ENCODE measurements at places on chromosomes 16 and 17.

- DNase-seq = peak; percentile 93
Observed at GRCh38 chr17:17151055-17151454, 55.1 kb downstream of the PLD6 start.

GRCh38 chr16:23523876-23524385 is 13.6 kb upstream of the GGA2 start:
- no peak for DNase-seq

DNA sequence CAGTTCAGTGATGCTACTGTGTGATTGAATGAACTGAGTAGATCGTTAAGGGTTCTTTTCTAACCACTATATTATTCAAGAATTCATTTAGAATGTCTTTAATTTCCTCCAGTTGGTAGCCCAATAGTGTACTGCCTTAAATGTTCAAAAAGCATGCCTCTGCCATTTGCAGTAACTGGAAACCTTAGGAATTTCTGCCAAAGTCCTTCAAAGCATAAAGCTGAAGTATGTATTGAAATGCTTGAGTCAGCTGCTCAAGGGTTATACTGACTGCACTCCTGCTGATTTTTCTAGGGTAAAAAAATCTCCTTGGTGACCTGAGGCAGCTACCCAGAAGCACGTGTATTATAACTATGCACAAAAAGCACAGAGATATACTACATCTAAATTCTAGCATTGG is 56.5 kb downstream of the SNTB2 start:
- DNase-seq = peak; percentile 57

DNA sequence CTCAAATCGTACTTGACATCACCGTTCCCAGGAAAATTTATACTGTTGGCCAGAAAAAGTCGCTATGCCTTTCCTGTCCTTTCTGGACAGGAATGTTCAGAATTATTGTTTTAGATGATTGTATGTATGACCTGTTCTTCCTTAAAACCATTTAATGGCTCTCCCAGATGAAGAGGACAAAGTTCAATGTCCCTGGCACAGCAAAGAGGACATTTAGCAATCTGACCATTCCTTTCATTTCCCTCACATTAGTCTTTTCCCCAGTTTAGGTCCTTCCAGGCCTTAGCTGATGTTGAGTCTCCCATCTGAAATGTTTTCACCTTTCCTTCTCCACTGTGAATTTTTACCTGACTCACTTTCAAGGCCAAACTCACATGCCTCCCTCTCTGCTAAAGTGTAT is 938.9 kb downstream of the CDH11 start:
- no peak for DNase-seq

- DNase-seq = no peak
Observed at GRCh38 chr17:74280093-74280513, 6.1 kb downstream of the DNAI2 start.

- no peak for DNase-seq
Observed at GRCh38 chr16:22383827-22384226, 9.4 kb upstream of the CDR2 start.

- no peak for DNase-seq
Observed at GRCh38 chr17:1182811-1183170, 3.0 kb upstream of the ABR start.

- peak; percentile 77 for DNase-seq
Observed at GRCh38 chr17:19447085-19447583, 36.1 kb downstream of the RNF112 start.

DNA sequence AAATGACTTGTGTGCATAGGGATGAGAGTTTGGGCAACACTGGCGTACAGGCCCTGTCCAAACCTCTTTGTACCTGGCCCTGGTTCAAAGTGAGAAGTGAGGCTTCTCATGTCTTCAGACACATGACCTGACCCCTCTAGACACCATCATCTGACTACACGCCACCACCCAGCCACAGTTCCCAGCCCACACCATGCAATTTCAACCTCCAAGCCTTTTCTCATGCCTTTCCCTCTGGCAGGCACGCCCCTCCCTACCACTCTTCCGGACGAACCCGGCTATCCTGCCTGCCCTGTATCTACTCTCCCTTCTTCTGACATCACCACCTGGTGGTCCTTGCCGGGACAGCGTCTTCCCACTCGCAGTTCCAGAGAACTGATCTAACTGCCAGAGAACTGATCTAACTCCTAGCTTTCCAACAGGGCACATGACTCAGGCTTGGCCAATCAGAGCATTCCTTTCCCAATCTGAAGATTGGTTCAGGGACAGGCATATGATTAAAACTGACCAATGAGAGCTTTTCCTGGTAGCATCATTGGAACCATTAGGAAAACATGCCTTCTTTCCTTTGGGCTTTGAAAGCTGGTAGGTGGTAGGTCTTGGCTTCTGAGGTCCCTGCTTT is 27.1 kb upstream of the IL21R start:
- DNase-seq = peak; percentile 72

- DNase-seq = peak; percentile 90
Observed at GRCh38 chr17:49016775-49017463, 19.7 kb downstream of the IGF2BP1 start.

DNA sequence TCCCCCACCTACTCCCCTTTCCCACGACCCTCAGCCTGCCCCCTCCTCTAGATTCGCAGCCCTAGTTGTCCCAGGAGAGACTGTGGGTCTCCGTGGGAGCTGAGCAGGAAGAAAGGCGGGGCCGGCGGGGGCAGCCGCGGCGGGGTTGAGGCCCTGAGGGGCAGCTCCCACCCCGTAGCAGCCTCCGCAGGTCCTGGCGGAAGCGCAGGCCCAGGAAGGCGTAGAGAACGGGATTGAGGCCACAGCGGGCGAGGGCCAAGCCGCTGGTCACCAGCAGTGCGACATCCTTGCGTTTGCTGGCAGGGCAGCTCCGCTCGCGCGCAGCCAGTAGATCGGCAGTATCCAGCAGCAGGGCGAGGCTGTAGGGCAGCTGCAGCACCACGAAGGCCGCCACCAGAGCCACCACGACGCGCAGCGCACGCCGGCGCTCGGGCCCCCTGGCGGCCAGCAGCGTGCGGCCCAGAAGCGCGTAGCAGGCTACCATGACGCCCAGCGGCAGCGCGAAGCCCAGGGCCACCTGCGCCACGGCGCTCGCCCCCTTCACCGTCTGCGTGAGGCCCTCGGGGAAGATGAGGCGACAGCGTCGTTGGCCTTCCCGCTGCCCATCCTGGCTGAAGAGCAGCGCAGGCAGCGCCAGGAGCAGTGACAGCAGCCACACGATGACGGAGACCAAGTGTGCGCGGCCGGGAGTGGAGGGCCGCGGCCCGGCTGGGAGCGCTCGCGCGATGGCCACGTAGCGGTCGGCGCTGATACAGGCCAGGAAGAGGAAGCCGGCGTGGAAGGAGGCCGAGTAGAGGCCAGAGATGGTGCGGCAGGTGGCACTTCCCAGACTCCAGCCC is 1.9 kb downstream of the CCR10 start:
- DNase-seq = peak; percentile 90

- no peak for DNase-seq
Observed at GRCh38 chr16:88022076-88023042, 71.1 kb downstream of the BANP start.

DNA sequence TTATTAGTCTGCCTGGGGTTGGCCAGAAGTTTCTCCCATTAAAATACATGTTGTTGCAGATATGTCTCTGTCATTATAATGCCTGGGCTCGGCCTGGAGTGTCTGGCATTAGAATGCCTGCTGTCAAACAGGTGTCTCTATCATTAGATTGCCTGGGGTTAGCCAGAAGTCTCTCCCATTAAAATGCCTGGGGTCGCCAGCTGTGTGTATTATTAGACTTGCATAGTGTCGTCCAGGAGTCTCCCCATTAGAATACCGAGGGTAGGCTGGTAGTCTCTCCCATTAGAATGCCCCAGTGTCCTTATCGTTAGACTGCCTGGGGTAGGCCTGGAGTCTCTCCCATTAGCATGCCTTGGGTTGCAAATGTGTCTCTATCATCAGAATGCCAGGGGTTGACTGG is 2270.8 kb downstream of the TP53TG3F start:
- no peak for DNase-seq

DNA sequence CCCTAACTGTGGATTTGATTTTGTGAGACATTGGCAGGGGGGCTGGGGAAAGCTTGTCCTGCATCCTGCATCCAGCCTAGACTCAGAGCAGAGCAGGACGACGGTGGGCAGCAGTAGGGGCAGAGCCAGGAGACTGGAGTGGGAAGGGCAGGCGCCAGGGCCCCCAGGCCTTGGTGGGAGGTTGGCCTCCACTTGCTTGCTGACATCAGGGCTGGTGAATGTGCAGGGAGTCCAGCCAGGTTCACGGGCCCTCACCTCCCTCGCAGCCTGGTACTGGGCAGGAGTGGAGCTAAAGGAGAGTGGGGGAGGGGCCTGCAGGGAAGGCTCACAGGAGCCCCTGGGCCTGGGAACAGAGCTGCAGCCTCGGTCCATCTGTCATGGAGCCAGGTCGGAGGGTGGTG is 2.2 kb upstream of the SMTNL2 start:
- DNase-seq = no peak

DNA sequence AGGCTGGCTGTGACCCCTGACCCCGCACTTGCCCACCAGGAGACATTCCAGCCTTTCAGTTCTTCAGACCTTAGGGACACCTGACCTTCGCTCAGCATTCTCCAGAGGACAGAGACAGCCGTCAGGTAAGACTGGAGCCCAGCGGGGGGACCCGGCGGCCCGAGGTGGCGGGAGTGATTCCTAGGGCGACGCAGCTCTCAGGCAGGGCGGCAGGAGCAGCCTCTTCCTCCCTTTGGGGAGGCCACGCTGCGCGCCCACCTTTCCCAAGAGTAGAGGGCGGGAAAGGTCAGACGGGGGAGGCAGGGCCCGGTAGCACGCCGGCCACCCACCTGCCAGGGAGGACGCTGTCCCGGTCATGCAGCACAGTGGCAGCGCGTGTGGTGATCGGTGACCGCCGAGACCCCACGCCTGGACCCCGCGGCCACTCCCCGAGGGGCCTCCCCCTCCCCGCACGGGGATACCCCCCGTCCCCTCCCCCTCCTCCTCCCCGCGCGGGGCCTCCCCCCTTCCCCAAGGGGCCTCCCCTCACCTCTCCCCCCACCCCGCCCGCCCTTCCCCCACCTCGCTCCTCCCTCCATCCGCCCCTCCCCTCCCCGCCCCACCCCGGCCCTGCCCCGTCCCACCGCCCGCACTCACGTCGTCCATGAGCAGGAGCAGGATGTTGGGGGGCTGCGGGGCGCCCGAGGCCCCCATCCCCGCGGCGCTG is 472 bp downstream of the GALNS start:
- DNase-seq = peak; percentile 24

GRCh38 chr17:48394821-48395220 is 35.2 kb downstream of the SKAP1 start:
- DNase-seq = no peak

- DNase-seq = peak; percentile 75
Observed at GRCh38 chr17:751269-752001, 629 bp downstream of the GEMIN4 start.

- no peak for DNase-seq
Observed at GRCh38 chr17:74130841-74131240, 72.6 kb upstream of the RPL38 start.

DNA sequence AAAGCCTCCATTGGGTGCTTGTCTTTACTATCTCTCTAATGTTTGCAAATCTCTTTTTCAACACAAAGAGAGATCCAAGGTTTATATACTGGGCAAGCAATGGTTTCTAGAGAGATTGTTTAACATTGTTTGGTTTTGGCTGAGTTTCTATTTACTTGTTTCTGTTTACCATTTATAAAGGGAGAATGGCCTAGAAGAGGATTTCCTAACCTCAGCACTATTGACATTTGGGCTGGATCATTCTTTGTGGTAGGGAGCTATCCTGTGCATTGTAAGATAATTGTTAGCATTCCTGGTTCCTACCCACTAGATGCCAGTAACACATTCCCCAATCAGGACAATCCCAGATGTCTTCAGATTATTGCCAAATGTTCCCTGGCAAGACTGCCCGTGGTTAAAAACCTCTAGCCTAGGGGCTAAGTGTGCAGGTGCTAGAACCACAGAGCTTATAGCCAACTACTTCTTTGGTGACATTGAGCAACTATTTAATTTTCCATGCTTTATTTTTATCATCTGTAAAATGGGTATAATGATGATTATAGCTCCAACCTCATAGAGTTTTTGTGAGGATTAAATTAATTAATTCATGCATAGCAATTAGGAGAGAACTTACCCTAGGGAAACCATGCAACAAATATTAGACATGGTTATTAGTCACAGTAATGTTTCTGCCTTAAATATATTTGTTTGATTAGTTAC is 413.9 kb upstream of the MAF start:
- no peak for DNase-seq

DNA sequence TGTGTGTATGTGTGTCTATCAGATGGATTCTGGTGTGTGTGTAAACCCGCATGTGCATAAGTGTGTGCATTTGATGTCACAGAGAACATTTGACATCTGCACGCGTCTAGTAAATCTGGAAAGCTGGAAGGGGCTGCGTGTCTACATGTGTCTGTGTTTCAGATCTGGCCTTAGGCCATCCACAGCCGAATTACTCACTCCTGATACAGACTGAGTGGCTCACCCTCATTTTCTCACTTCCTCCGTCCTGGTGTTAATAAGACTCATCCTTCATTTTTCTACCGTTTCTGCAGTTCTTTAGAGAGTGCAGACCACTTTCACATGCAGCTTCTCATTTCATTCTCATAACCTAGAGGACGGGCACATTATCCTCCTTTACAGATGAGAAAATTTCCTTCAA is 491.6 kb downstream of the CDH13 start:
- peak; percentile 86 for DNase-seq

DNA sequence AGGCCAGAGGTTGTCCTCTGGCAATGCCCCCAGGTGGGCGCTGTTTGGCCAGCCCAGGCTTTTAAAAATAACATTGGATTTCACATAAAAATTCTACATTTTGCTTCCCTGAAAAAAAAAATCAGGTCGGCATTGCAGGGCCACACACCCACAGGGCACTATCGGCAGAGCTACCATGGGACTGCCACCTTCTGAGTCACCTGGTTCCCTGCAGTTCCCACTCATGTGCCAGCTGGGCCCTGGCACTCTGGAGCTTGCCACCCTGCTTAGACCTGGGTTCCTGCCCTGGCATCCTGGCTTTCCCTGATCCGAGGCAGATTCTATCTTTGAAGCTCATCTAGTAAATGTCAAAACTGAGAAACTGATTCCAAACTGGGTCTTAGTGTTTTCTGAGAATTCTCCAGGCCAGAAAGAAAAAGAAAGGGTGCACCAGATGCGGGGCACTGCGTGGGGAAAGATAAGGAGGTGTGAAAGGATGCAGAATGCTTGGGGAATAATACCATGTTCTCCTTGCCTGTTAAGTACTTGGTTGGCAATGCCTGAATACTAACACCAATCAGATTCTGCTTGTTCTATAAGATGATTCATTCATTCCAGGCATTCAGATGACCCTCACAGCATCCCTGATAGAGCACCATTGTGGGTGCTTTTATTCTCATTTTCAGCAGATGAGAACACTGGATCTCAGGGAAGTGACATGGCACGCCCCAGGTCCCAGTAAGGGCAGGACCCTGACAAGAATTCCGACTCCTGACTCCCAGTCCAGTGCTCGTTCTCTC is 51.8 kb downstream of the RAI1 start:
- DNase-seq = peak; percentile 85

DNA sequence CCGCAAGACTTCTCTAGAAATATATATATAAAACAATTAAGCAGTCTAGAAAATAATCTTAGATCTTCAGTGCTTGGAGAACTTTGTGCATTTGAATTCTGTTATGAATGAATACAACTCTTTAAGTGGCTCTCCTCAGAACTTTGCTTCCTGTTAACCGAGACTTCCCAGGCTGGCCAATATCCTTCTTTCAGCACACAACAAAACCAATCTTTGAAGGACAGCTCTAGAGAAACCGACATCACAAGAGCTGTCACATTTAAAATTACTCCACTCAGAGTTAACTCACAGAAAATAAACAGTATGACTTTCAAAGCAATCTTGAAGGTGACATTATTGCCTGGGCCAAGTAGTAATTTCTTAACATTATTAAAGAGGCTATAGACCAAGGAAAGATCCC is 49.7 kb upstream of the ITGA2B start:
- DNase-seq = no peak

GRCh38 chr16:88746506-88746905 is 38.5 kb downstream of the PIEZO1 start:
- DNase-seq = no peak
